ENCODE measurements at places on chromosomes 12 and 14.

GRCh38 chr14:32252030-32252670 is 49.1 kb upstream of the RNU6-8 start:
- DNase-seq = peak; percentile 65

DNA sequence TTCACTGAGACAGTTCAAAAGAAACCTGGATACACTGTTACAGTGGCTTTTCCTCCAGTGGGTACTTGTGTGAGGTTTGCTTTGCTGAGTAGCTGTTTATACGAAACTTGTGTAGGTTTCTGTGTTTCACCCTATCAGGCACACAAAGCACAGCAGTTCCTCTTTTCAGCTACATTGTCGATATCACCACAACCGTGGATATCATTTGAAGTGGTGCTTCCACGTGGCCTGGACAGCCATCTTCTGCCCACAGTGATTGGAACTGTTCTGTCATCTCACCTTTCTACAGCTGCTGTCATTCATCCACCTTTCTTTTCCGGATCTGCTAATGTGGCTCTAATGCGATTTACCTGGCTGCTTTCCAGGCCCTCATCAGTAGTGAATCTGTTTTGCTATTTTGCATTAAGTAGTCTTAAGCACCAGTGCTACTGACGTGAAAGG is 368.8 kb downstream of the SYT1 start:
- no peak for DNase-seq

DNA sequence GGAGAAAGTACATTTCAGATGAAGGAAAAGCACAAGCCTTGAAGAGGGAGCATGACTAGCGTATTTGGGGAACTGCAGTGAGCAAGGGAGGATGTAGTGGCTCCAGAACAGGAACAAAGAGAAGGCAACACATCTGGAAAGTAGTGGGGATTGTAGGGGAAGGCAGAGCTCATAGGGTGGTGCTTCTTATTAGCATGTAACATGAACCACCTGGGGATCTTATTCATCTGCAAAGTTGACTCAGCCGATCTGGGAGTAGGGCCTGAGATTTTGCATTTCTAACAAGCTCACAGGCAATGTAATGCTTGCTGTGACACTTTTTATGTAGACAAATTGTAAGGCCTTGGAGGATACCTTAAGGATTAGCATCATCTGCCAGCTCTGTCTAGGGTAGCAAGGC is 447.3 kb downstream of the NELL2 start:
- DNase-seq = no peak

- no peak for DNase-seq
Measured at GRCh38 chr12:71721783-71722505, 32.7 kb upstream of the RAB21 start.

- DNase-seq = no peak
Measured at GRCh38 chr14:100391173-100391572, 68.0 kb downstream of the SLC25A47 start.

Measured in foreskin keratinocyte (primary cell).